DMS79 treated with DMSO at 0.1 percent for 48 hours (cell line): ENCODE measurements at places on chromosomes 7 and 10.

DNA sequence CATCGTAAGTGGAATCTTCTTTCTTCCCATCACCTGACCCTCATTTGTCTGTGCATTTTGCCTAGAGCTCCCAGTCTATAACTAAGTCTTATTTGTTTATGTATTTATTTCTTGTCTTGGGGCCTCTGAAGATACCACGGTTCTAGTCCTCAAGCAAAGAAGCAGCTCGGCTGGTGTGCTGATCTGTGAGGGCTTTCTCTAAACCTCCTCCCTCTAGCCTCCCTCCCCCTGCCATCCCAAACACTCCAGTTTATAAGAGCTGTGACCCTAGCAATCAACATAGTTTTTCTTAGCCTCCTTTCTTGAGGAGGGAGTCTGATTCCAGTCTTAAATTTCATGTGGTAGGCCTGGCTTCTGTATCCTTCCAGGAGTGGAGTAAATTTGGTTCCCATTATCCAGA lies 15.7 kb upstream of the NDUFA5 start:
- DNase-seq, result no peak

DNA sequence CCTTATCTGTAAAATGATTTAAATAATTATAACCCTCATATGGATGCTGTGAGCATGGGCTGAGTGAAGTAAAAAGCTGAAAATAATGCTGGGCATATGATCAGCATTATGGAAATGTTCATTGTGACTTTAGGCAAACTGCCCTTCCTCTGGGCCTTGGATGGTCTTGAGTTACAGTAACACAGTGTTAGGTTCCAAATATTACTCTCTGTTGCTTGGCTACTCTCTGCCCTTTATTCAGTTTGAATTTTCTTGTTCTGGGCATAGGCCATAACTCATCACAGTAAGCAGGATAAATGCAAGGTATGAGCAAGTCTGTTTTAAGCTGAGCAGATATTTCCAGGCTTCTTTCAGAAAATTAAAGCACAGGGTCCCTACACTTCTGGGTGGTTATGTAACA lies 868.0 kb downstream of the KCNMA1 start:
- DNase-seq, result no peak

GRCh38 chr10:130074639-130075038 lies 36.0 kb downstream of the C10orf143 start:
- no peak for DNase-seq

DNA sequence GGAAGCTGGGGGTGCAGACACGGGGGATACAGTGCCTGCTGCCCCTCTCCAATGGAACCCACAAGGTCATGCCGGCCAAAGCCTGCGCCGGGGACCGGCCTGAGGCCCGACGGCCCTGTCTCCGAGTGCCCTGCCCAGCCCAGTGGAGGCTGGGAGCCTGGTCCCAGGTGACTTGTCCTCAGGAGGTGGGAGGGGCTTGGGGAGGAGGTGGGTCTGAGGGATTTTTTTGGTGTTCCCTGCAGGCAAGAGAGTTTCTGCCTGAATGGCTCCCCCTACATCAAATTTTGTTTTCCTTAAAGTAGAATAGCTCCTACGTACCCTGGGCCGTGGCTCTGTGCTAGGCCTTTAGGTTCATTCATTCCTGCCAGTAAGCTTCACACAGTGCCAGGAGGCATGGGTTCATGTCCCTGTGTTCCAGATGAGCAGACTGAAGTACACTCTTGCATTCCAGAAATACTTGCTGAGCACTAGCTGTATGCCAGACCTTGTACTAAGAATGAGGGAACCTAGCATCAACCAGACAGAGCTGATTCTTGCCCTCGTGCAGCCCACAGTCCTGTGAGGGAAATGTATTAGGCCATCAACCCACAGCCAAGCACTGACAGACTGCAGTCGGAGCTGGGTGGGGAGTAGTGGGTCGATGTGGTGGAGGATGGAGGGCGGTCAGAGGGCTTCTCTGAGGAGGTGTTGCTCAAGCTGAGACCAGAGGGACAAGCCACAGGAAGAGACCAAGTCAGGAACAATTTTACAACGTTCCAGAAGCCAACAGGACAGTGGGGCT lies 31.1 kb downstream of the TBATA start:
- no peak for DNase-seq

GRCh38 chr7:157625973-157626742 lies 289.4 kb downstream of the DNAJB6 start:
- no peak for DNase-seq

- DNase-seq, result no peak
These were observed 416.2 kb upstream of the NFE2L3 start for GRCh38 chr7:25735674-25736242.

- DNase-seq, result no peak
These were observed 61.1 kb downstream of the PKD1L1 start for GRCh38 chr7:47887016-47887640.

- DNase-seq, result peak; percentile 35
These were observed 1.3 kb upstream of the CDK14 start for GRCh38 chr7:90594751-90595317.

DNA sequence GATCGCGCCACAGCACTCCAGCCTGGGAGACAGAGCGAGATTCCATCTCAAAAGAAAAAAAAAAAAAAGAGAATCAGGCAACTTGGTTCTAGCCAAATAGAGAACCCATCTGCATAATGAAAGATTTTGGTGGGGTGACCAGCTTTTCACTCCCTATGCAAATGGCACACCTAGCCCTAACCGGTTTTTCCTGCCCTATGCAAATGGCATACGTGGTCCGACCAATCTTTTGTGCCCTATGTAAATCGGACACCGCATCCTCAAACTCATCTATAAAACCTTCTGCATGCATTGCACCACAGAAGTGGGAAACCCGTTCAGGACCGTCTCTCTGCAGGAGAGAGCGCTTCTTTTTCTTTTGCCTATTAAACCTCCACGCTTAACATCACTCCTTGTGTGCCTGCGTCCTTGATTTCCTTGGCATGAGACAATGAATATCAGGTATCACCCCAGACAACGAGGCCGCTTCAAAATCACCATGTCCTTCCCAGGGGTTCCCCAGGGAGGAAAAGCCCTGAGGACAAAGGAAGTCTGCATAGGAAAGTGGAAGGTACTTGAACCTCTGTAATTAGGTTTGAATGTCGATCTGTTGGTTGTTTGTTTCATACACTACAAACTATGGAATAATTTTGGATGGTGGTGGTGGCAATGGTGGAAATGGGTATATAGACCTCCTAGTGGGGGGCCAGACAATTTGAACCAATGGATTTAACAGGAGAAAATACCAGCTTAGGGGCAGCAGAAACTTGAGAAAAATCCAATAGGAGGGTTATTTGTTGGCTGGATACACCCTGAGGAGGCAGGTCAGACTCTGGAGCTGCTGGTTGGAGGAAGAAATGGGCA lies 396.2 kb downstream of the TYW1 start:
- DNase-seq, result peak; percentile 87

GRCh38 chr7:117895276-117895675 lies 22.0 kb upstream of the CTTNBP2 start:
- DNase-seq, result no peak

GRCh38 chr7:32928785-32929298 lies 28.4 kb upstream of the FKBP9 start:
- DNase-seq, result no peak

DNA sequence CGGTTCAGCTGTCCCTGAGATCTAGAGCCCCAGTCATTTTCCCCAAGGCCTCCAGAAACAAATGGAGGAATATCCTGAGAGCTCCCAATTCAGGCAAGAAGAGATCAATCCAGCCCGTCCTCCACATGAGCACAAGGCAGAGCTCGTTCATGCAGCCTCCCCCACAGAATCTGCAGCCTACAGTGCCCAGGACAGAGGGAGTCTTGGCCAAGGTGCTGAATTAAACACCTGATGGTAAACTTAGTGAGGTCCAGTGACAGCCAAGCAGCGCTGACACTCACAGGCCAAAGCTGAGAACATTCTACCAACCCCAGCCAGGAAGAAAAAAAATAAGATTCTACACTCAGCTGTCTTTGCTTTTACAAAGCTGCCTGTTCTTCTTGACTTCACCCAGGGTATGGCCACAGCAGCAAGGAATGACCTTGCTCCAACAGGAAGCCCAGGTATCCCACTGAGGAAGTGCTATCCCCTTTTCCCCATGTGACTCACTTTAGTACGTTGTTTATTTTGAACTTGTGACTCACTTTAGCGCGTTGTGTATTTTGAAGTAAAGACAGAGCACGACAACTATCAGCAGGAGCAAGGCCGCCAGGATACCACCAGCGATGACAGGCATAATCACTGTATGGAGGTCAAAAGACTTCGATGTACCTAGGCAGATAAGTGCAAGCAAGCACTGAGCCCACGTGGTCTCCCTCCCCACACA lies 4.4 kb upstream of the CUZD1 start:
- DNase-seq, result no peak

DNA sequence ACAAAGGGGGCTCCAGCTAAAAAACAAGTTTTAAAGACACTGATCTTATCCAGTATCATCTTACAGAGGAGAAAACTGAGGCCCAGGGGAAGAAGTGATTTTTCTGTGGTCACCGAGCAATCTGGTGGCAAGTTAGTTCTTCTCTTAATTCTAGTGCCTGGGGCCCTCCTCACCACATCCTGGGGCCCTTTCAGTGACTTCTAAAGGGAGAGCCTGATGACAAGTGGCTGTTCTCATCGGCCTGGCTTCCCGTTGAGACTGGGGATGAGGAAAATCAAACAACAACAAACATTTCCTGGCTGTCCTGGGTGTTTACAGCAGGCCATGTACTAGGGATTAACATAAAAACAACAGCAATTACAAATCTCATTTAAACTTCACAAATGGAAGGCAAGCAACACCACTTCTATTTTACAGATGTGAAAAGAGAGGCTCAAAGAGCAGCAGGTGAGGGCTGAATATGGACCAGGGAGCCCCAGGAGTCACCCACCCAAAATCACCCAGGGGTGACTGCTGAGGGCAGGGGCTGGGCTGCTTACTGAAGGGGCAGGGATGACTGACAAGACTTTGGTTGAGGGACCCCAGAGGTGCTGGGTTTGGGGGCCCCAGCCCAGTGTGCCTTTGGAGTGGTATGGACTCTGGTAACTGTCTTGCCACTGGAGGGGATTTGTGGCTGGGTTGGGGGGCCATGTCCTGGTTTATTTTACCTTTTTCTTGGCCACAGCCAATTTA lies 24.7 kb upstream of the MTPAP start:
- no peak for DNase-seq

DNA sequence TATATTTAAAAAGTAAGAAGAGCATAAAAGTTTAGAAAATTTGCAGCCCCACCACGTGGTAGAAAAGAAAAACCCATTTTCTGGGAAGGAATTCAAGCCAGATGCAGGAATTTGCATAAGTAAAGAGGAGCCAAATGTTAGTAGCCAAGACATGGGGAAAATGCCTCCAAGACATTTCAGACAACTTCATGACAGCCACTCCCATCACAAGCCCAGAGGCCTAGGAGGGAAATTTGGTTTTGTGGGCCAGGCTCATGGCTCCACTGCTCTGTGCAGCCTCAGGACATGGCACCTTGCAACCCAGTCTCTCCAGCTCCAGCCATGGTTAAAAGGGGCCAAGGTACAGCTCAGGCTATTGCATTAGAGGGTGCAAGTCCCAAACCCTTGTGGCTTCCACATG lies 411.9 kb downstream of the THSD7A start:
- no peak for DNase-seq

- DNase-seq, result no peak
These were observed 24.4 kb downstream of the CRPPA start for GRCh38 chr7:16396766-16397500.

GRCh38 chr10:24944512-24945255 lies 7.7 kb downstream of the PRTFDC1 start:
- no peak for DNase-seq

- DNase-seq, result no peak
These were observed 426.0 kb downstream of the TYW1 start for GRCh38 chr7:67422601-67423000.

DNA sequence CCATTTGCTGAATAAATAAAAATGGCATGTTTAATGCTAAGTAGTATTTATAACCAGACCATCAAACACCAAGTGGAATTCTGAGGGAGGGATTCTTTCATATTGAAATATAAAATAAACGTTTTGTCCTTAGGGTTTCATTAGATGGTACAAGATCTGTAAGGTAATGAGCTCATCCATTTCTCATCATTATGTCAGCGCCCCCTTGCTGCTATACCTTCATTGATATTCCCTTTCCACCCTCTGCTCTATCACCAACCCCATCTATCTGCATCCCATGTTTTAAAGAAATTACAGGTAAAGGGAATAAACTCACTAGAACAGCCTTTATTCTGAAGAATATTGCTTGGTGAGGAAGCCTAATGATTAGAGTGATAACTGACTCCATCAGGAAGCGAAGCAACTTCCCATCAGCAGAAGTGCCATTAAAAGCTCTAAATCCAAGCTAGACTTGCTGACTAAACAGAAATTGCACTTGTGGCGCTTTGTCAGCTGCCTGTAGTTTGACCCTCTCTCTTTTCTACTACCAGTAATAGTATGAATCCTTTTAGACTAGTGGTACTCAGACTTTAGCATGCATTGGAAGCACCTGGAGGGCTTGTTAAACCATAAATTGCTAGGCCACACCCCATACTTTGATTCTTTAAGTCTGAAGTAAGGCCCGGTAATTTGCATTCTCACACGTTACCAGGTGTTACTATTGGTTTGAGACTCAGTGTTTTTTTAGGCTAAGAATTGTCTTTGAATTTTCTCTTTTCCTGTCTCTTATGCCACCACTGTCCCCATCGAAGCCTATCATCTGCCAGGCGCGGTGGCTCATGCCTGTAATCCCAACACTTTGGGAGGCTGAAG lies 27.5 kb downstream of the ADD3 start:
- DNase-seq, result no peak

DNA sequence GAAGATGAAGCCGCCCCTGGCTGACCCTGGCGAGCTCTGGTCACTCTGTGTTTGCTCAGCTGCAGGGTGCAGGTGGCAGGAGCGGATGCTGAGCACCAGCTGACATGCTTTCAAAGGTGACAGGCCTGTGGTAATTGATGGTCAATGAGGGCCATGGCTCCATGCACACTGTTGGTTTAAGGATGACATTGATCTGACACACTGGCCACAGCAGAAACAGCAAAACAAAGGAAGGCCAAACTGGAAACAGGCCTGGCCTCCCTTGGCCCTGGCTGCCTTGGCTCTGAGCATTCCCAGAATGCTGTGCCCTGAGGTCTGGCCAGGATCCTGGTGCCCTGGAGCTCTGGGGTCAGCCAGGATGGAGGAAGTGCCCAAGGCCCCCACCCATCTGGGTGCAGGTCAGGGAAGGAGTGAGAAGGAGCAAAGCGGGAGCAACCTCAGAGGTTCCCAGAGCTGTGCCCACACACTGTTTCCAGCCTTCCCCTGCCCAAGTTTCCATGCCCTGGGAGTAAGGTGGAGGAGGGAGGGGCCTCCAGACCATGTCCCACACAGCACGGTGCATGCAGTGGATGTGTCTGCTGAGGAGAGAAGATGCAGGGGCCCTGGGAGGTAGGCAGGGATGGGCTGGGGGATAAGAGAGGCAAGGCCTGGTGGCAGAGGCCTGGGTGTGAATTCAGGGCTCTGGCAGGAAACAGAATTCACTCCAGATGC lies 302.2 kb downstream of the RPS24 start:
- DNase-seq, result no peak

- no peak for DNase-seq
These were observed 39.7 kb downstream of the TES start for GRCh38 chr7:116249969-116250553.

DNA sequence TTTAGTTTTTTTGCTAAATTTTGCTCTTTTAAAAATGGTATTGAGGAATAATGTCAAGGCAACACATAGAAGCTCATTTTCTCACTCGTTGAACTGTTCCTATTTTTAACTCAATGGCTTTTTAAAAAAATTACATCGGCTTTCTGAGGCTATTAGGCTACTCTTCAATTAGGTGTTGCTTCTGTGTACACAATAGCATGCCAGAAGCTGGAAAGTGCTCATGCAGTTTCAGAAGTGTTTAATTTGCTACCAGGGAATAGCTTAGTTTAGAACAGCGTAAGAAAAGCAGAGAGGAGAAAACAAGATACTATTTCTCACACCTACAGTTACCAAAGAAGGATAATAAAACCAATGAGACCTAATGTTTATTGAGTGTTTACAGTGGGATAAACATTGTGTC lies 157.4 kb downstream of the NXPH1 start:
- no peak for DNase-seq
